ENCODE measurements at places on chromosomes 12 and 14. TPM values are rescaled to one million over a fixed set of nuclear protein-coding genes. Genes with fewer than 3 reads are reported as not detected.

The LTB4R2 gene
- 0.71 TPM for total RNA-seq

The SERPINA9 gene
- total RNA-seq: not detected

The MRPL42 gene
- 47.0 TPM for total RNA-seq

The OTUB2 gene
- total RNA-seq: 0.27 TPM

The TMEM132C gene
- total RNA-seq: 1.8 TPM

The TAS2R42 gene
- not detected for total RNA-seq

The PSME2 gene
- total RNA-seq: 89.7 TPM

DNA sequence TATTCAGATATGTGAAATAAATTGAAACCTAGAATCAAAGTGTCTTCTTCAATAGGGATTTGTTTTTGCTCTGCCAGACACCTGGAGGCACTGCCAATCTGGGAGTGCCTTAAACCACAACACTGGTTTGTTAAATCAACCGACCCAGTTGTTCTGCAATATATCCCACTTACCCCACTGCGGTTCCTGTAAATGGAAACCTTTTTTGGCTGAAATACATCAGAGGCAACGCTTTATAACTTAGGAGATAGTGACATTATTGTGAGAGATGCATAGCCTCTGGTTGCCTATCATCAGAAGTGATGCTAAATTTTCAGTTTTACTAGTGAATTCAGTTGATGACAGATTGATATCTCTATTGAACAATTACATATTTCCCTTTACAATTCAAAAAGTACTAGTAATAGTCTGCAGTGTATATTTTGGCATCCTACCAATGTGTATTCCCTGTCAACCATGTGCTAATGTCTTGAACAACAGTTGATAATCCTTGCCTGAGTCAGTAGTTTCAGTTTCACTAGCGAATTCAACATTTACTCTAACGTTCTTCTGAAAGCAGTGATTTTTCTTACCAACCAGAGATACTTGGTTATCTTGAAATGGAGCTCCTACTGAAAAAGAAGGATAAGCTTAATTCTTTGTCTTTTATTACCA, 30.5 kb downstream of the PPP2R5C start:
- DNase-seq: no peak

- DNase-seq: no peak
These were observed 217.6 kb upstream of the CNTN1 start for GRCh38 chr12:40474630-40475029.

- DNase-seq: no peak
These were observed 264.0 kb upstream of the PLEKHG7 start for GRCh38 chr12:92438641-92439419.

DNA sequence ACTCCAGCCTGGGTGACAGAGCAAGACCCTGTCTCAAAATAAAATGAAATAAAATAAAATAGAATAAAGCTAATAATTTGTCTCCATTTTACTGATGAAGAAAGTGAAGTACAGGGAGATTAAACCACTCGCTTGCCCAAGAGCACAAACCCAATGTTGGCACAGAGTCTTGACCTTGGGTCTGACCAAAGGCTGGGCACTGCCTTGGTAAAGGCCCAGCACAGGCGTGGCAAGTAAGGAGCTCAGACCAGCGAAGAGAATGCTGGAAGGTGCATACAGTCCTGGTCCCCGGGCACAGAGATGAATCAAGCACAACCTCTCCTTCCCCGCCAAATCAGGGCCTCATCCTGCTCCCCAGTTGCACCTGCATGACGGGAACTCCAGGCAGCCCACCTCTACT, 26.9 kb downstream of the SCARB1 start:
- DNase-seq: no peak

GRCh38 chr14:103905842-103906456, 22.3 kb upstream of the TDRD9 start:
- no peak for DNase-seq

DNA sequence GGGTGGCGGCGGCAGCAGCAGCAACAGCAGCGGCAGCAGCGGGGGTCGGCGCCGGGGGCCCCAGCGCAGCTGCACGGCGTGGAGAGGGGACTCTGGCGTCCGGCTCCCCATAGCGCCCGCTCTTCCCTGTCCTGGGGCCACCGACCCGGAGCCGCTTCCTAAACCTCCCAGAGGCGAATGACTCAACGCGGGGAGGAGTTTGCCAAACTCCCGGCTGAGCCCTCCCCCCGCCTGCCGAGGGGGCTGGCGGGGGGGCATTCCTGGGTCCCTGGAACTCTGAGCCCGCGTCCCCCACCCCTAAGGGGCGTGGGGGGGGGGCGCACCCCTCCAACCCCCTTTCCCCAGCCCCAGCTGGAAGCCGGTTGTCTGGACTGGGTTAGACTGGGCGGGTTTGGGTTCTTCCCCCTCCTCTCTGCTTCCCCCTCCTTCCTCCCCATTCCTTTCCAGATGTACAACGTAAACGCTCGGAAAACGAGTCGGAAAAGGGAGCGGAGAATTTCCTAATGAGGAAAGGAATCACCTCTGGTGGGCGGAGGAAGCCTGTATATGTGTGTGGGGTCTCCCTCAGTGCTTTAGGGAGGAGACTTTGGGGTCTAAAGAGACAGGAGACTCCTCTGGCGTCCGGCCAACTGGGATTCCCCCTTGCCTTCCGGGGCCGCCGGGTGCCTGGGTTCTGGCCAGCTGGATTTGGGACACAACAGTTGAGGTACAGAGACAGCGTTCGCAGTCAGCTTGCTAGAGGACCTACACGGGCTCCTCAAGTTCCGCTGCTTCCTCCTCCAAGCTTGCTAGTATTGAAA, at the start of gene ITGA5:
TSS of gene ITGA5 (minus strand) at position 179 of the 800 bp plus-strand sequence. CDS start at position 111, 68 bp downstream.
- DNase-seq: peak; percentile 86

- DNase-seq: no peak
These were observed 119.9 kb upstream of the PLEKHG7 start for GRCh38 chr12:92582893-92583292.

DNA sequence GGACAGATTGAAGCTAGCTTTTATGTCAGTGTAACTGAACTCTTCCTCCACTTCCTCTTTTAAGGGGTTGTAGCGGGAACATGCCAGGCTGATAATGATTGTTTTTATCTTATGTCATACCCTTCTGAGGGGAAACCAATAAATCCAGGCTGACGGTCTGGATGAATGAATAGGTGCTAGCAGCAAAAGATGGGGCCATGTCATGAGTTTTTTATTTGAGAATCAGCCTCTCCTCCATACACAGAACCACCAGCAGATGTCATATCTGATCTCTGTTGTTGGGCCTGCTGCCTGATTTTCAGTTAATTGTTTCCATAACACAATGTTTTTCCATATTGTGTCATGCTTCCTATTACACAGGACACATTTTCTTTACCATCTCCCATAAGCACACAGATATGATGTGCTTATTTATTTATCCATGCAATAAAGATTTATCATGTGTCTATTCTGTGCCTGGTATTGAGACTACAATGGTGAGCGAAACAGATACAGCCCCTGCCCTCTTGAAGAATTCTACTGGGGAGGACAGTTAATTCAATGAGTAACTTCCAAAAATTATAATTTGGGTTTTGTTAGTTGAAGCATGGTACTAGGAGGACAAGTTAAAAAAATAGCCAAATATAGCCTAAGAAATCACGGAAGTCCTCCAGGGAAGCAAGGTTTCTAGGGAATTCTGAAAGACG, 33.6 kb upstream of the CRY1 start:
- DNase-seq: no peak

- DNase-seq: no peak
These were observed 34.2 kb downstream of the USP15 start for GRCh38 chr12:62294378-62294777.

DNA sequence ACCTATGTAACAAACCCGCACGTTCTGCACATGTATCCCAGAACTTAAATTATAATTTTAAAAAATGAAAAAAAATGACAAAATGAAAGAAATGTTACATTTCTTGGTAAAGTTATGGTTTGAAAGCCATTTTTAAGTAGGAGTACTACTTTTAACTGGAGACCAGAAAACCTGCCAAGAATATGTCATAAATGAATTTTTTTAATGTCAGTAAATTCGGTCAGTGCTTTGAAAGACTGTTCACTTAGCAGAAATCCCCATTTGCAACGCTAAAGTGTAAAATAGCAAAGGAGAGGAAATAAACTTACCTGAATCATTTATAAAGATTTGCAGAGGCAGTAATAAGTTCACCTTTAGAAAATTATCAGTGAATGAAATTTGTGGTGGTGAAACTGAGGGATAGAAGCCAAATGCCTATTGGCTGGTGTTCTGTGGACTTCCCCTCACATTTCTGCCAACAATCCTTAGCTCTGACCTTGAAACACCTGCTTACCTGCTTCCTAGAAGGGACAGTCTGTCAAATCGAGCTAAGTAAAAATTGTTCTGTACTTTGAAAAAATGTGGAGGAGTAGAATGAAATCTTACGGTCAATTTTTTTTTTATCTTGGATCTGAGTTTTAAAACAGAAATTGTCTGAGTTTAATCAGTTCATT, 714.2 kb downstream of the SLC6A15 start:
- DNase-seq: no peak

GRCh38 chr12:64633011-64633939, 23.0 kb downstream of the RASSF3 start:
- DNase-seq: no peak

- no peak for DNase-seq
These were observed 98.8 kb downstream of the DACT1 start for GRCh38 chr14:58736606-58737005.

GRCh38 chr12:105696-106095, 39.1 kb downstream of the IQSEC3 start:
- no peak for DNase-seq

- peak; percentile 68 for DNase-seq
These were observed 121.7 kb downstream of the PPM1H start for GRCh38 chr12:62813031-62813829.

Measured in left ventricle myocardium inferior (tissue), 1 donor.